ENCODE measurements at places on chromosomes 6 and 20.
A peak's percentile ranks its signal among the peaks of the same experiment; 100 is the strongest.

DNA sequence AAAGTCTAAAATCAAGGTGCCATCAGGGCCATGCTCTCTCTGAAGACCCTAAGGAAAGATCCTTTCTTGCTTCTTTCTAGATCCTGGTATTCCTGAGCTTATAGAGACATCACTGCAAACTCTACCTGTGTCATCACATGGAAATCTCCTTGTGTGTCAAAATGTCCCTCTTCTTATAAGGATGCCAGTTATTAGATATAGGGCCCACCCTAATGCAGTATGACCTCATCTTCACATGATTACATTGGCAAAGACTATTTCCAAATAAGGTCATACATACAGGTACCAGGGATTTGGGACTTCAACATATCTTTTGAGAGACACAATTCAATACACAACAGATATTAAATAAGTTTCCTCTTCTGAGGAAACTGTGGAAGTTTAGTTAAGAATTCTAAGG lies 123.9 kb downstream of the UNC5CL start:
- no peak for DNase-seq

- no peak for DNase-seq
These were observed 61.4 kb downstream of the DAAM2 start for GRCh38 chr6:39853604-39854003.

DNA sequence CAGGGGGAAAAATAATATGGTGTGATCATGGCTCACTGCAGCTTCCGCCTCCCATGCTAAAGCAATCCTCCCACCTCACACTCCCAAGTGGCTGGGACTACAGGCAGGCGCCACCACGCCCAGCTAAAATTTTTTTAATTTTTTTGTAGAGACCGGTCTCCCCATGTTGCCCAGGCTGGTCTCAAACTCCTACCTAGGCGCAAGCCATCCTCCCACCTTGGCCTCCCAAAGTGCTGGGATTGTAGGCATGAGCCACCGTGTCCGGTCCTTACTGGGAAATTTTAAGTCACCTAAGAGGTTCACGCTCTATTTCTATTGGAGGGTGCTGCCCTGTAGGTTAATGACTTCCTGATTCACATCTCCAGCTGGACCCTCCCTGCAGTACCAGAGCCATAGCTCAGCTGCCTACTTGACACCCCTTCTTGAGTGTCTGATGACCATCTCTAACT lies 626 bp upstream of the CDK5RAP1 start:
- DNase-seq: no peak

- no peak for DNase-seq
These were observed 21.4 kb upstream of the PI16 start for GRCh38 chr6:36933102-36933501.

GRCh38 chr20:30910937-30911725 lies 346.3 kb upstream of the DEFB115 start:
- no peak for DNase-seq

DNA sequence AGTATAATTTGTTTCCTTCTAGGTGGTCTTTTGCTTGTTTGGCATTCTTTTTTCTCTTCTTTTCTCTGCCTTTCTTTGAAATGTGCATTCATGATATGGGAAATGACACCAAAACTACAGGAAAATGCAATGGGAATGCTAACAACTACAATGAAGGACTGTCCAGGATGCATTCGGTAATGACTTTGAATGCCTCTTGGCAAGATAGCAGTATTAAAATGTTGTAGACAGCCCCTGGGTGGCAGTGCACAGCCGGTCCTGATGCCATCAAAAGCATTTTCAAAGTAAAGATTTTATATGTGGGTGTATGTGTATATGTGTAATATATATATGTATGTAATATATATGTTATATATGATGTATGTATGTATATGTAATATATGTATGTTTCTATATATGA lies 218.8 kb upstream of the MMS22L start:
- no peak for DNase-seq

GRCh38 chr6:78701407-78701806 lies 165.9 kb upstream of the IRAK1BP1 start:
- peak; percentile 65 for DNase-seq

GRCh38 chr20:55004044-55004443 lies 528.7 kb downstream of the DOK5 start:
- DNase-seq: no peak

DNA sequence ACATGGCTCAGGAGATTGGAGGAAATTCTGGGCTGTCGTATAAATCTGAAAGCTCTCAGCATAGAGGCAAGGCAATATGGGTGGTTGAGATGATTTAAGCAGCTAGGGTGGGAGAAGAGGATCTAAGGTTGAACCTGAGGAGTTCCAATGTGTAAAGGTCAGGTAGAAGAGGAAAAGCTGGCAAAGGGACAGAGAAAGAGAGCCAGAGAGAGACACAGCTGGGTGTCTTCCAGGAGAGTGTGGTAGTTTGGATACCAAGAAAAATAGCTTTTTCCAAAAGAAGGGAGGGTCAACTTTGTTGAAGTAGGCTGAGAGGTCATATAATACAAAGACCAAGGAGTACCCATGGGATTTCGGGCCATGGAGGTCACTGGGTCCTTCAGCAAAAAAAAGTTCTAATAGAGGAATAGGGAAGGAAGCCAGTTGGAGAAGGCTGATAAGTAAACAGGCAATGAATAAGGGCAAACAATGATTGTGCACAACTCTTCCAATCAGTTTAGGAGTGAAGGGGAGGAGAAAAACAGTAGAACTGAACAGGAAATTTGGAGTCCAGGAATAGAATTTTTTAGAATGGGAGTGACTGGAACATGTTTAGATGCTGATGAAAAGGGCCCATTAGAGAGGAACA lies 135.1 kb downstream of the QRSL1 start:
- DNase-seq: no peak

GRCh38 chr6:2857580-2858337 lies 16.1 kb upstream of the SERPINB1 start:
- DNase-seq: peak; percentile 83

GRCh38 chr6:1836690-1837089 lies 227.0 kb downstream of the FOXC1 start:
- DNase-seq: no peak

- no peak for DNase-seq
These were observed 14.2 kb downstream of the FARS2 start for GRCh38 chr6:5275497-5275896.

GRCh38 chr6:94894300-94894699 lies 683.0 kb upstream of the MANEA start:
- DNase-seq: no peak

- peak; percentile 58 for DNase-seq
These were observed 136.9 kb downstream of the NKAIN2 start for GRCh38 chr6:123940551-123940950.

DNA sequence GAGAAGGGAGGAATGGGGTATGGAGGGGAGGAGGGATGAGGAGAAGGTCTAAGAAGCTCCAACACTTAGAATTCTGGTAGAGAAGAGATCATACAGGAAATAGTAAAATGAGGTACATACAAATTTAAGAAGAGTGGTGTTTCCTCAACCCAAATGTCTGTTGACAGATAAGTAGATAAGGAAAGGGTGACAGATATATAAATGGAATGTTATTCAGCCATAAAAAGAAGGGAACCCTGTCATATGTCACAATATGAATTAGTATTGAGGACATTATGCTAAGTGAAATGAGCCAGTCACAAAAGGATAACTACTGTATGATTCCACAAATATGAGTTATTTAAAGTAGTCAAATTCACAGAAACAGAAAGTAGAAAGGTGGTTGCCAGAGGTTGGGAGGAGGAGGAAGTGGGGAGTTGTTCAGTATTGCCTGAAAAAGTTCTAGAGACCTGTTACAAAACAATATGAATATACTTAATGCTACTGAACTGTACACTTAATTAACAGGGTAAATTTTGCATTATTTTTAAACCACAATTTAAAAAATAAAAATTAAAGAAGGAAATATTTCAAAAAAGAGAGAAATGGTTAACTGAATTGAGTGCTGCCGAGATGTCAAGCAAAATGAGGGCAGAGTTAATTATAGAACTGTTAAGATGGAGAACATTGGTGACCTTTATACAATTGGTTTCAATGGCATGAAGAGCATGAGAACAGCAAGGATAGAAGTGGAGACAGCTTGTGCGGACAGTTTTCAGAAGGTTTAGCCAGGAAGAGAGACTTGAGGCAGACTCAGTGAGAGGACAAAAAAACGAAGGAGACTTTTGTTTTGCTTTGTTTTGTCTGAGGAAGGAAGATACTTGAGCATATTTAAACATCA lies 47.6 kb upstream of the ADGRF4 start:
- no peak for DNase-seq

- DNase-seq: peak; percentile 84
These were observed 1.1 kb downstream of the SPAG4 start for GRCh38 chr20:35616465-35617396.

DNA sequence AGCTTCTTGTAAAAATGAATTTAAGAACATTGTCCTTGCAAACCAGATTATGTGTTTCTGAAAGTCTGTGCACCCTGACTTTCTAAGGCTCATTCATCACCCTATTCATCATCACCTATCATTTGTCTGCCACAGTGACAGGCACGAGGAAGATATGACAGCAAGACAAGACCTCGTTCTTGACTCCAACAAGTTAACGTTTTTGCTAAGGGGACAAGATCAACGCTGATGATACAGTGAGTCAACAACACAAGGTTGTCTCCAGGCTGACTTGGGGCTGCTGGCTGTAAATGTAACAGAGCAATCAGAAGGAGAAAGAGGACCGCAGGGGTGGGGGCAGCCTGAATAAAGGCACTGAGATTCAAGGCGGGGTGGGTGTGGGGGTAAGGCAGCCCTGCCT lies 94.2 kb downstream of the FOXC1 start:
- DNase-seq: no peak

- no peak for DNase-seq
These were observed 315.4 kb upstream of the JARID2 start for GRCh38 chr6:14930366-14930989.

- no peak for DNase-seq
These were observed 705 bp downstream of the ZSCAN23 start for GRCh38 chr6:28442586-28442985.

GRCh38 chr6:68144667-68145066 lies 490.4 kb upstream of the ADGRB3 start:
- no peak for DNase-seq

- DNase-seq: no peak
These were observed 106.4 kb upstream of the PTPN1 start for GRCh38 chr20:50403565-50404418.

DNA sequence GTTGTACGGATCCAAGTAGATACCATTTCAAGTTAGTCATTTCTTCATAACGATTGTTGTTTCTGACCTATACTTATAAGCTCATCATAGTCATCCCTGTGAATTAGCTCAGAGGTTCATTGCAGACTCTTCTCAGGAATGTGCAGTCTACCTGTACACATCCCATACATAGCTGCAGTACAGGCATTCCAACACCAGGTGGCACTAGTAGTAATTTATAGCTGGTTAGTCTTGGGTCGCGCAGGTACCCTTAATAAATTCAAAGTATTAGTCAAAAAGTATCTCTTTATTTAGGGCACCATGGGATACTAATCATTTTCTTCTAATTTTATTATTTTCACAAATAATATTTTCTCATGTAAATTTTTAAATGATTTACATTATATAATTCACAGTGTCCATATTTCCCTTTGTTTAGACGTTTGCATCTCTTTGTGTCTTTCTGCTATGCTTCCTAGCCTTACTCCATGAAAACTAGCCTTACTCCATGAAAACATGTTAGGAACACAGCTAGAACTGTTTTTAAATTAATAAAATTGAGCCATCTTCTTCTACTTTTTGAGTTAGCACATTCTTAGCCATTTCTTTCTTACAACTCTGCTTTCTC lies 128.6 kb upstream of the FAM83B start:
- DNase-seq: peak; percentile 50

DNA sequence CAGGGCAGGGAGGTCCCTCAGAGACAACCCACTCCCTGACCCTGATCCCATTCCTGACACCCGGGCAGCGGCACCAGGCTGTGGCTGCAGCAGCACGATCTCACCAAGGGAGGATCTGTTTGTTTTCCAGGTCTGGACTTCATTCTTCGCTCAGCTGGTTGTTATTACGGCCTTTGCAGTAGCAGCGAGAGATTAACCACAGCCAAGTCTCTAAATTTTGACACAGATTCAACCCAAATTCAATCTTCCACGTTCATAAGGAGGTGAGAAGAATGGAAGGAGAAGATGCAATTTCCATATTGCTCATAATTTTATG lies 91.1 kb upstream of the THBS2 start:
- peak; percentile 10 for DNase-seq

- DNase-seq: no peak
These were observed 58.3 kb upstream of the BHLHE23 start for GRCh38 chr20:63064745-63065711.

DNA sequence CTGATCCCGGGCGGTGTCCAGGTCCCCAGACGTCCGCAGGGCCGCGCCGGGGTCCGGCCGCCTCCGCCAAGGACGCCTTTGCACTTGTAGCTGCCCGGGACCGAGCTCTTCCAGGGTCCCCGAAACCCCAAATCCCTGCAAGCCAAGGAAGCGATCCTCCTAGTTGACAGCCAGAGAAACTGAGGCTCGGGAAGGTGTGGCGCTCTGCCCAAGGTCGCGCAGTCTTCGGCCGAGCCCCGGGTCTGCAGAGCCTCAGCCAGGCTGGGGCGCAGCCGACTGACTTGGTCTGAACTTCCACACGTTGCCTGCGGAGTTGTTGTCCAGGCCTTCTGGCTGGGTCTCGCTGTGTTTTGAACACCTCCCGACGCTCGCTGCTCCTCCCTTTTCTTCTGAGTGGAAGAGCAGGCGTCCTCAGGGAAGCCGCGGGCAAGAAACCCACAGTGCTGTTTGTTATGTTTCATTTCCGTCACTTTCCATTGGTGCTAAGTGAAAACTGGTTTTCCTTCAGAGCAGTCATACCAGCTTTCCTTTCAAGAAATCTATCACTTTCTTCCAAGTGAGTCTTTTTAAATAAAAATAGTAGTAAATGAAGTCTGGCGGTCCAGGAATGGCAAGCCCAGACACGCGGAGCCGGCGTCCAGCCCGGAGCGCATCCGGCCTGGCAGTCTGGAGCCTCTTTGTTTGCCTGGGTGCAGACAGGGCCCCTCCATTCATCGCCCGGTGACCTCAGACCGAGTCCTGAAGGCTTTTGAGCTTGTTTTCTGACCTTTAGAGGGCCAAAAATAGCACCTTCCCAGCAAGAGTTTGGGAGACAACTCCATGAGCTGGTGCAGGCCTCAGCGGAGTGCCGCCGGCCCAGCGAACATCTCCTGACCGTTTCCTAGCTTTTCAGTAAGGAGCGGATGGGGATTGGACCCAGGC lies 698 bp downstream of the FAM210B start:
- DNase-seq: peak; percentile 76

- DNase-seq: no peak
These were observed 232.3 kb downstream of the NFATC2 start for GRCh38 chr20:51310216-51310615.

DNA sequence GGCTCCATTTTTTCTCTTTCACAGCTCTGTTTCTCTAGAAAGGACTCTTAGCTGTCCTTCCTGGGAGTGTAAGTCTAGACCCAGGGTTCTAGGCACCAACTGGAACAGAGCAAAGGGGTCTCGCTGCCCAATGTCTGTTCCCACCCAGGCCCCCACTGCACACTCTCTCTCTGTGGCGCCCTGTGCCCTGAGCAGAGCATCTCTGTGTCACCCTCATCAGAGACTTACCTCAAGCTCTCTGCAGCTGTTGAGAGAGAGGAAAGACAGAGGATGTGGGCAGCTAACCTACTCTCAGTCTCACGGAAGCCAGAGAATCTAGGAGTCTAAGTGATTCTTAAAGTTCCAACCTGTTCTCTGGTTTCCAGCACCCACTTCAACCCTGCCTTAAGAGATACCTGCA lies 9.5 kb downstream of the NCR2 start:
- no peak for DNase-seq
